ENCODE measurements at places on chromosomes 6 and 20.

DNA sequence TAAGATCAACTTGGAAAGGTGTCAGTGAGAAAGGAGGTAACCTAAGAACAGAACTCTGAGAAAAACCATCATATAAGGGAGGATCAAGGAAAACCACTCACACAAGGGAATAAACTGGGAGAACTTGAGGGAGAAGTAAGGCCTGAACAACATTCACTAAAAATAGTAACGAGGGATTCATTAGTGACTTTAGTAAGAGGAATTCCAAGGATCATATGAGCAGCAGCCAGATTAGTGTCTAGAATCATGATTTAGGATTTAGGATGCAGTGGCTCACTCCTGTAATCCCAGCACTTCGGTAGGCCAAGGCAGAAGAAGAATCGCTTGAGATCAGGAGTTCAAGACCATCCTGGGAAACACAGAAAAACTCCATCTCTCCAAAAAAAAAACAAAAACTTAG lies 376.5 kb upstream of the MARCKS start:
- DNase-seq, result no peak

DNA sequence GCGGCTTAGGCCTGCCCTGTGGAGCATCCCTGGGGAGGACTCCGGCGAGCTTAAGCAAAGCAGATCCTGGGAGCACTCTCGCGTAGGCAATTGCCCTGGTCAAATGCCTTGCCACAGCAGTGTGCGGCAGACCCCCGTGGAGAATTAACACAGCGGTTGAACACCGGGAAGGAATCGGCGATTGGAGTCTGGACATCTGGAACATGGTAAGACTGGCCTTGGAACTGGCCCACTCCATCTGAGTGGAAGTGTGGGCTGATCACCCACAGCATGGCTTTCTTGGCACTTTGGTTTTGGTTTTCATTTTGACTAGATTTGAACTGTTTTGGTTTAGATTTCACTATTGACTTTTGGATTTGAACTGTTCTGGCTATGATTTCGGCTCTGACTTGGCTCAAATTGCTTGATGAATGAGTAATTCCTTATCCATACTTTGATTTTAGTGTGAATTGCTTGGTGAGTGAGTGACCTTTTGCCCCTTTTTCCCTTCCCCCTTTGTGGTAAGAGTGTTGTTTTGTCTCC lies 300.7 kb downstream of the RNGTT start:
- DNase-seq, result no peak

GRCh38 chr6:44831002-44831610 lies 443.6 kb downstream of the CDC5L start:
- no peak for DNase-seq

DNA sequence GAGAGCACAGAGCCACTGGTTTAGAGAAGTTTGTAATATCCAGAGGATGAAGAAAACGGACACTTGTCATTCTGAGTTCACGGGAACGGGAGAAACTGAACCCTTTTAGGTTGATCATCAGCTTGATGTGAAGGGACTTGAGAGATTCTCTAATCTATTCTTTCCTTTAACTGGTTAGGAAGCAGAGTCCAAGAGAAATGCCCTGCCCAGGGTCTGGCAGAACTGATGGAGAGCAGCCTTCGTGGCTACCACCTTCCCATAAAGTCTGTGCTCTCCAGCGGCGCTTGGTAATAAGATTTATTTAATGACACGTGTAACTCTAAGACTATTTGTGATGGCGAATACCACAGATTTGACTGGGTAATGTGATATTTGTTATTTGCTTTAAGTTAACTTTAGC lies 36.0 kb downstream of the E2F3 start:
- DNase-seq, result no peak

DNA sequence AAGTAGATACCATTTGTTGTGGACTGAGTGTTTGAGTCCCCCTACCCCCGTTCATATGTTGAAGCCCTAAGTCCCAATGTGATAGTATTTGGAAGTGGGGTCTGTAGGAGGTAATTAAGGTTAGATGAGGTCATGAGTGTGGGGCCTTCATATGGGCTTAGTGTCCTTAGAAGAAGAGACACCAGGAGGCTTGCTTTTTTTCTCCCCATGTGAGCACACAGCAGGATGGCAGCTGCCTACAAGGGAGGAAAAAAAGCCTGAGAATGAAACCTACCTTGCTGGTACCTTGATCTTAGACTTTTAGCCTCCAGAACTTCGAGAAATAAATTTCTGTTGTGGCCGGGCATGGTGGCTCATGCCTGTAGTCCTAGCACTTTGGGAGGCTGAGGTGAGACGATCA lies 67.9 kb upstream of the TULP4 start:
- DNase-seq, result no peak

DNA sequence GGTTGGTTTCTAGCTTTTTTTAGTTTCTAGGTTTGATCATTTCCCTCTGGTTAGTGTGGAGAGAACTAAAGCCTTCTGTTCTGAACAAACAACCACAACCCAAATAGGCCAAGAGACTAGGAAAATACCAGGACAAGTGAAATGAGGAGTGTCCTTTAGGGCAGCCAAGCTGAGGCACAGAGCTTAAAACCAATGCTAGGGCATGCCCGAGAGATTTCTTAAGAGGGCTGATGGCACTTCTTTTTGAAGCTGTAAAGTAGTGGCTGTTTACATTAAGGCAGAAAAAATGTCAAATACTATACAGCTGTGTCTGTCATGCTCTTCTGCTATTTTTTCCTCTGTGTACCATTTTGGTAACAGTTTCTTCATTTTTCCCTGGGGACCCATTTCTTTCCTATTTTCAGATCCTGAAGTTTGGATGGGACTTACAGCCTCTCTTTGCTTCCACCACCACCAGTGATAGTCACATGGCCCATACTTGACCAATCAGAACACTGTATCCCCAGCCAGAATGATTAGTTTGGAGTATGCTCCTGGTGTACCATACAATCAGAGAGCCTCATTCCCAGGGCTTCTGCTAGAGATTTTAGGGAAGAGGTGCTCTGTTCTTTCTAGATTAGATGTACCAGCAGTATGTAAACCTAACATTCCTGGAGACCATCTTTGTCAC lies 154.4 kb downstream of the BMP2 start:
- DNase-seq, result no peak

DNA sequence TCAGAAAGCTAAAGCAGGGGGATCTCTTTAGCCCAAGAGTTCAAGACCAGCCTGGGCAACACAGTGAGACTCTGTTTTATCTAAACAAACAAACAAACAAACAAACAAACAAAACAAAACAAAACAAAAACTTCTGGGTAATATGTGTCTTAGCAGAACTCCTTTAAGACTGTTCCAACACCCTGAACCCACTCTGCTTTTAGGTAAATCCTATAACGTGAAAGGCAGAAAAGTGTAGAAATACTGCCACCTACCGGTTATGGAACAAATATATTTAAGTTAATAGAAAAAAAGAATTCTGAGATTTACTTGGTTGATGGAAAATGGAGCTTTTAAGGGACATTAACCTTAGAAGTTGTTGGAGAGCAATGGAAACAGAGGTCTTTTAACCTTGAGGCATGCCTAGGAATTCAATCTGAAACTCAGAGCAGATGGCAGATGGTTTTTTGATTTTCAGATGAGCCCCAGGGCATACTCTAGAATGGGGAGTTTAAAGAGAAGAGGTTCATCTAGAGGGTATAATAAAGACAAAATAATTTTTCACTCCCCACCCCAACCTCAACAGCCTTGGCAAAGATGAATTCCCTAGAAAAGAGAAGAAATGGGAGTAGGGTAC lies 38.5 kb downstream of the SOD2 start:
- peak; percentile 7 for DNase-seq

- no peak for DNase-seq
Observed at GRCh38 chr20:57409316-57409671, 18.1 kb downstream of the RBM38 start.

DNA sequence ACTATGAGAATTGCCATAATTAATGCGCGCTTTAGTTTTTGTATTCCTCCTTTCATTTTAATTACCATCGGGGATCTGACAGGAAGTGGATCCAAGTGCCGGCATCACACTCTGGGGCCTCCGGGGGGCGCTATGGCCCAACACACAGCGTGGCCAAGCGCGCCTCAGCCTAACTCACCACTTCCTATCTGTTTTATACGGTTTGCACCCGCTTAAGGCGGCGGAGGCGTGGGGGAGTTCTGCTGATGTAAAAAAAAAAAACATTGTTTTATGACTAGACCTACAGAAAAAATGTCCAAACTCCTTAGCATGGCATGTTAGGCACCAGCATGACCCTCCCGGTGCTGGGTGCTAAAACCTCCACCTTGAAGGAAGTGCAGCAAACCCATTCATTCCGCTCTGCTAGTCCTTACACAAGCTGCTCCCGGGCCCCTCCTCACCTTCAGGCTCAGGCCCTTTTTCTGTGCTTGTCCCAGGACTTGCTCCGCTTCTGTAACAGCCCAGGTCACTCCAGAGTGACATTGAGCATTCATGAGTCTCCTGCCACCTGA lies 4.5 kb upstream of the EBF4 start:
- no peak for DNase-seq

DNA sequence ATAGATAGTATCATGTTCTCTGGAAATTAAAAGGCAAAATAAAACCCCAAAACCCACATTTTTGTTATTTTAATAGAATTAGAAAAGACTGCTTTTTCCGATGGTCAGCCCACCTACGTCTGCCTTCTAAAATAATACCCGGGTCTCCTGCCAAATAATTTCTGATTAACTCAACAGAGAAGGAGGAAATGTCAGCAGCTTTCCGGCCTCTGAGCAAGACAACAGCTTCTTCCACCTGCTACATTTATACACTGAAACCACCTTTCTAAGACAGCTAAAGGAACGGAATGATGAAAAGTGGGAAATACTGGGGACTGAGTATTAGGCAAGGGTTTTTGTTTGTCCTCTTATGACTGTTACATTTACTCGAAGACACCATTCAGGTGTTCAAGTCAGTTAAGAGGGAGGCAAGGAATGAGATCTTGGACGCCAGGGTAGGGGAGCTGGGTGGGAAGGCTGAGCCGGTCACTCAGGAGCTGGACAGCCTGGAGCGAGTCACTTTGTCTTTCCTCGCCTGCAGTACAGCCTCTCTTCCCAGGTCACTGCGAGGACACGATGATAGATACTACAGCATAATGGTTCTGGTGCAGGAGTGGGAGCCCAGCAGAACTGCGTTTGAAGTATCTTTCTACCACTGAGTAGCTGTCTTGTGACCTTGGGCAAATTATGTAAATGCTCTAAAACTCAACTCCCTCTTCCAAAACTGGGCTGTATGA lies 96.3 kb upstream of the QKI start:
- DNase-seq, result no peak

DNA sequence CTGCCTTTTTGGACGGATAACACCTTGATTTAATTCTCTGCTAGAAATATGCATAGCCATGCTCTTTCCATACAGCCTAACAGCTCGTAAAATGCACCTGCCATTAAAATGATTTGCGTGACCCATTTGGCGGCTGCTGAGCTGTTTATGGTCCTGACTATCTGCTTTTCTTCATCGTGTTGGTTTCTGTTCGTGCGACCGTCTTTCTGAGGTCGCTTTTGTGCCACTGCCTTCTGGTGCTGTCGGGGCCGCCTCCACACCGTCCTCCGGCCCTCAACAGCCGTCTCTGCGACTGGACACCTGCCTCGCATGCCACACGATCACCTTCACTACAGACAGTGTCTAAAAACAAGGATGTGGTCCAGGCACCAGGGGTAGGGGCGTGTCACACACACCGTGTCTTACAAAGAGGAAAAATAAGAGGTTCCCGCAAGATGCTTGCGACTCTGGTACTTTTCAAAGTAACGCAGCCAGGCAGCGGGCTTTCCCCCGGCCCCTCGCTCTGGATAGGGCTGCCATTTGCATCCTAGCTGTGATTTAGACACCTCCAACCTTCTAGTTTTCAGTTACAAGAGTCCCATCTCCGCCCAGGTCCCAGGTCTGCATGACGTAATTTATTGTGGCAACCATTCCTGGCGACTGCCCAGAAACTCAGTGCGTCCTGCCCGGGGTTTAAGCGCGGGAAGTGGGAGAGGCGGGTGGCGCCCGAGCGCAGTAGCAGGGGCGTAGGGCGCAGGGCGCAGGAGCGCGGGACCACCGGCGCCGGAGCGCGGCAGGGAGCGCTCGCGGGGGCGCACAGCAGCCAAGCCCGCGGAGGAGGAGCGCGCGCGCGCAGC lies at the start of gene STMND1:
Gene STMND1, plus strand, starts transcription at position 629 of the 836 bp plus-strand sequence. CDS start 208 bp downstream, outside the sequence.
- no peak for DNase-seq

DNA sequence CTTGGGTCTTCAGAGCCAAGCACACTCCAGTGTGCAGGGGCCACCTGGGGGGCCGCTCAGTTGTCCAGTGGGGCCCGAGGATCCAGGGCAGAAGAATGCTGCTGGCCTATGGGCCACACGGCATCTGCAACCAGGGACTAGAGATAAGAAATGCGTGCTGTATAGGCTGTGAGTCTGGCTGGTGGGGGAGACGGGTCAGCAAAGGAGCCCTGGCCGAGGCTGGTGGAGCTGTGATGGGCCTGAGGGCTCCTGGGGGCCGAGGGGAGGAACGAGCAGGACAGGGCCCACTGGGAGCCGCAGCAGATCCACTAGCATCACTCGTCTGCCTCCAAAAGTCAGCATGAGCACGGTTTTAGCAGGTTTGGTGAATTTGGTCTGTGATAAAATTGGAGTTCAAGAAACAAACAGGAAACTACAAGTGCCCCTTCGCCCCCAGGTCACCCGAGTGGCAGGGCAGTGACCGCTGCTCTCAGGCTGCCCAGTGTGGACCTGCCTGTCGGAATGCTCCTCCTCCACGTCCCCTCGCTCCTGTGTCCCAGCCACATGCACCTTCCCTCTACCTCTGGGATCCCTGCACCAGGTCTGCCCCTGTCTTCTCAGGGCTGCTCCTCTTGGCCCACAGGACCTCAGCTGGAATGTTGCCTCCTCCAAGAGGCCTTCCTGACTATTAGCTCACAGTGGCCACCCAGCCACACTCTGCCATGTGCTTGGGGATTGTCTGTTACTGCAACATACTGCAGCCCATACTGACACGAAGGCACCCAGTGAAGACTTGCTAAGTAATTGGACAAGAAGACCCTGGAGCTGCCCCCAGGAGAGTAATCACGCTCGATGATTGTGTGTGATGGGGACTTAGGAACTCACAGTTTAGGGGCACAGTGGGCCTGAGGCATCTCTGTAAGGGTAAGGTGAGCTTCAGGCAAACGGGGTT lies 10.9 kb downstream of the ACSS1 start:
- no peak for DNase-seq

DNA sequence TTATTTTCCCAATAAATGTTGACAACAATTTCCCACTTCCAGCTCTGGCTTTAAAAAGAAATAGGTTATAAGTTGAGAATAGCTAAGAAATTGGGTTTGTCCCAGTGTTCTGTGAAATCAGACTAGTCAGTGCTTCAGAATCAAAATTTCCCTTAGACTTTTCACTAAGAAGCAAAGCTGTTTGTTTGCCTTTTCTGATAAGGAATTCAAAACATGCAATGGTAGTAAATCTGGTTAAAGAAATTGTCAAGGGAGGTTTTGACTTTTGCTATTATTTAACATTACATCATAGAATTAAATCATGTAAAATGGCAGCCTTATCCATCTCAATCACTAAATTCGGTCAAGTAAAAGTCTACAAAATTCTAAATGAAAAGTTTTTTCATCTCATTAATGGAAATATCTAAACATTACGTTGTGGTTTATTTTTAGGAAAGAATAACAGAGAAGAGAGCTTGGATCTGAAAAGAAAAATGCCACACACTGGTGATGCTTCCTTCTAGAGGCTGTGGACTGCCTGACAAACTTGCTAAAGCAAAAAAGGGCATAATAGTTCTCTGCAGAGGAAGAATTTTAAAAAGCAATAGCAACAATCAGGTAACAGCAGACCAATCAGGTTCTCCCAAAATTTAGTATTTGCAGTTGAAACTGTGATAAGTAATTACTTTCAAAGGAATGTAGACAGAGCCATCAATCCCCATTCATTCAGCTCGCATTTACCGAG lies 36.4 kb downstream of the PLAGL1 start:
- no peak for DNase-seq

Data from keratinocyte (primary cell).